ENCODE measurements at places on chromosomes 16 and 17. TPM values are rescaled to one million over a fixed set of nuclear protein-coding genes. Genes with fewer than 3 reads are reported as not detected.

The KIF2B gene
- total RNA-seq, result not detected

DNA sequence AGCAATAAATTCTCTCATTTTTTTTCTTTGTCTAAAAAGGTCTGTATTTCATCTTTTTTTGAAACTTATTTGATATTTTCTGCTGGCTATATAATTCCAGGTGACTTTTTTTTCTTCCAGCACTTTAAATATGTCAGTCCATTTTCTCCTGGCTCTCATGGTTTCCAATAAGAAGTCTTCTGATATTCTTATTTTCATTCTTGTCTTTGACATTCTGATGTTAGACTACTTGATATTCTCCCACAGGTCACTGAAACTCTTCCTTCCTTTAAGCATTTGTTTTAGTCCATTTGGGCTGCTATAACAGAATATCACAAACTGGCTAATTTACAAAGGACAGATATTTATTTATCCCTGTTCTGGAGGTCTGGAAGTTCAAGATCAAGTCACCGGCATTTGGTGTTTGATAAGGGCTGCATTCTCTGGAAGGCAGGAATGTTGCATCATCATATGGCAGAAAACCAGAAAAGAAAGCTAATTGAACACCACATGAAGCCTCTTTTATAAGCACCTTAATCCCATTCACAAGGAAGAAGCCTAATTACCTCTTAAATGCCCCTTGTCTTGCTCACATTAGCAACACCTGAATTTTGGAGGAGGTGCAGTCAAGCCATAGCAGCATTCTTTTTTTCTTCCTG is 242.1 kb upstream of the TNRC6C start:
- no peaks in the 10 kb centered on the region for H3K27me3 ChIP-seq
- H3K36me3 ChIP-seq, result peaks cover 2% of the 10 kb centered on the region
- DNase-seq, result no peak
- no peaks in the 10 kb centered on the region for H3K4me1 ChIP-seq
- no peak overlapping the region for H3K27ac ChIP-seq

DNA sequence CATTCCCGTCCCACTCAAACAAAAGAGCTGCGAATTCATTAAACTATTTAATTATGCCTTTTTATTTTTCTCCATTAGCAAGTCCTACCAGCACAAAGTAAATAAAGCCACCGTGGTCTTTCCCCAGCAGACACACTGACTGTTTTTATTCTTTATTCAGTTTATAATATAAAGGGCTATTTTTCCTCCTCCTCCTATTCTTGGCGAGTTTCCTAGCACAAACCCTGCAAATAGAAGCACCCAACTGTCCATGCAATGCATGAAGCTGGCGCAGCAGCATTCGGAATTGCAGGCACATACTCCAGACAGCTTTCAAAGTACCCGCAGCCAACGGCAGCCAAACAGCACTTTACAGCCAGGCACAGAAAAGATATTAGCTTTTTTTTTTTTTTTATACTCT is 583.4 kb upstream of the PSMD7 start:
- no peak for DNase-seq
- no peaks in the 10 kb centered on the region for H3K4me1 ChIP-seq
- no peaks in the 10 kb centered on the region for H3K36me3 ChIP-seq

DNA sequence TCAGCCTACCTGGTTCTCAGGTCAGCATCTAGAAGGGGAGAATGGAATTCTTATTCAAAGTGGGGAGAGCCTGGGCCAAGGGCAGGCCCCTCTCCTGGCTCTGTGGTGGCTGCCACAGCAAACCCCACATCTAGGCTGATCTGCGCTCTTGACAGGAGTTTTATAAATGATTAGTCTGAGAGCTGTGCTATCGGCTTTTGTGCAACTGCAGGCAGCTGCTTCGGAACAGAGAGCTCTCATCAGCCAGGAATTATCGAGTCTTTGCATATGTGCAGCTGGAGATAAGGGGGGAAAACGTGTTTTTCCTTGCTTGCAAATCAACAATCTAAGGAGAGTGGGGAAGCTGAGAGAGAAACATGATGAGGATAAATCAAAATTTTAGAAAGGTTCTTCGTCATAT is 91.7 kb downstream of the HS3ST3A1 start:
- no peaks in the 10 kb centered on the region for H3K36me3 ChIP-seq
- no peak overlapping the region for H3K27ac ChIP-seq
- no peak overlapping the region for H3K4me3 ChIP-seq
- DNase-seq, result no peak
- peaks cover 4% of the 10 kb centered on the region for H3K4me1 ChIP-seq

The CRISPLD2 gene
- not detected for total RNA-seq

- peaks cover 2% of the 10 kb centered on the region for H3K36me3 ChIP-seq
- no peak overlapping the region for H3K4me3 ChIP-seq
- no peaks in the 10 kb centered on the region for H3K4me1 ChIP-seq
- peaks cover 31% of the 10 kb centered on the region for H3K27me3 ChIP-seq
Measured at GRCh38 chr17:9044772-9045463, 23.6 kb downstream of the NTN1 start.

DNA sequence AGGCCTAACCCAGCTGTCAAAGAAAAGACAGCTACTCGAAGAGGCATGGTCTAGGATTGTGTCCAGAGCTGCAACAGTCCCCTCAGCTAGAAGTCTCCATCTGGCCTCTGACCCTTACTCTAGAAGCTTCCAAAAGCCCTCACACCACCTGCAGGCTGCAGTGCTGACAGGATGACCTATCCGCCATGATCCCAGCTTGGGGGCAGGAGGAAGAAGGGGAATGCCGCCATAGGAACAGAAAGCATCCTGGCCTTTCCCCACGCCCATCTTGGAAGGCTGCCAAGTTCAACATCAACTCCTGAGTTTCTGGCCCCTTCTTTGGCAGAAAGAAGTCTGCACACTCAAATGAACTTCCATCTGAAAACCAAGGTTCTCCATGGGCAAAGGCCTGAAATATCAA is 3.1 kb upstream of the KRT36 start:
- H3K4me1 ChIP-seq, result peaks cover 9% of the 10 kb centered on the region
- H3K27me3 ChIP-seq, result no peaks in the 10 kb centered on the region
- H3K4me3 ChIP-seq, result no peak overlapping the region
- no peak for DNase-seq
- H3K27ac ChIP-seq, result no peak overlapping the region
- no peaks in the 10 kb centered on the region for H3K36me3 ChIP-seq

DNA sequence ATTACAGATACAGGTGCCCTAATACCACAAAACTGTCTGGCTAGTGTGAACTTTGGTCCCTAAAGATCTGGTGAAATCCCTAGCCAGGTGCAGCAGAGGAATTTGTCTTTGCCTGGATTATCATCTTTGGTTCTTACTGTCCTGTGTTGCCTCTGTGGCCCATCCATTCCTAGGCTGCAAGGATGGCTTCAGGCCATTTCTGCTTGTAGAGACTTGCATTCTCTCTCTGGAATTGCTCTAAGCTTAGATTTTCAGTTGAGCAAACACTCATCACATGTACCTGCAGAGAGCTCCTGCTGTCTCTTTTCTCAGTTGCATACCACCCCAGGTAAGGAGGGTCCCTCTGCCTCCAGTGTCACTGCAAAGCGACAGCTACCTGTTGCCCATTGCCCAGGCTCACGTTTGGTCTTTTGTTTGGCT is 114.9 kb downstream of the PRKCA start:
- no peak overlapping the region for H3K4me3 ChIP-seq
- H3K4me1 ChIP-seq, result peaks cover 71% of the 10 kb centered on the region
- H3K27ac ChIP-seq, result no peak overlapping the region
- H3K27me3 ChIP-seq, result no peaks in the 10 kb centered on the region
- peaks cover 28% of the 10 kb centered on the region for H3K36me3 ChIP-seq

GRCh38 chr17:68326681-68327080 is 35.4 kb downstream of the ARSG start:
- peaks cover 7% of the 10 kb centered on the region for H3K36me3 ChIP-seq
- DNase-seq, result no peak
- peak overlapping the region; percentile 69 for H3K27ac ChIP-seq
- peaks cover 12% of the 10 kb centered on the region for H3K4me1 ChIP-seq

GRCh38 chr16:66947302-66948065 is 12.2 kb downstream of the CES2 start:
- peaks cover 40% of the 10 kb centered on the region for H3K27me3 ChIP-seq
- peak; percentile 81 for DNase-seq
- H3K27ac ChIP-seq, result no peak overlapping the region
- H3K4me3 ChIP-seq, result peak overlapping the region; percentile 83

The RMI2 gene
- total RNA-seq, result 50.1 TPM

GRCh38 chr16:11783319-11784037 is 13.6 kb downstream of the ZC3H7A start:
- peaks cover 27% of the 10 kb centered on the region for H3K36me3 ChIP-seq
- H3K27ac ChIP-seq, result peak overlapping the region; percentile 97
- peak; percentile 56 for DNase-seq
- H3K27me3 ChIP-seq, result no peaks in the 10 kb centered on the region

DNA sequence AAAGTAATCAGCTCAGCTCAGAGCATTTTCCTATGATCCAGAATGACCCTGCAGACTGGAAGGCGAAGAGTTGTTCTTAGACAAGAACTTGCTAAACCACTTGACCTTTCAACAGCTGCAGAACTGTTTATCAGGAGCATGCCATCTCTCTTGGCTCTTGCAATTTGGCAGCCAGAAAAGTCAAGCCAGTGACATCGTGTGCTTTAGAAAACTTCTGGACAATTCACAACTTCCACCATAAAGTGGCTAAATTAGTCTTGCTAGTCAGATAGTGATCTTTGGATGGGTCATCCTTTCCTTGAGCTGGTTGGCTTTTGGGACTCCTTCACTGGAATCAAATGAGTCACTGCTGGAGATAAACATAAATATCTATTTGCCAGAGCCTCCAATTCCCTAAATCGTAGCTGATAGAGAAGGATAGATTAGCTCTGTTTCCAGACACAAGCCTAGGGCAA is 146.5 kb downstream of the MAP2K6 start:
- no peaks in the 10 kb centered on the region for H3K4me1 ChIP-seq
- no peaks in the 10 kb centered on the region for H3K27me3 ChIP-seq
- DNase-seq, result no peak
- H3K36me3 ChIP-seq, result no peaks in the 10 kb centered on the region

The RNF135 gene
- 4.9 TPM for total RNA-seq

DNA sequence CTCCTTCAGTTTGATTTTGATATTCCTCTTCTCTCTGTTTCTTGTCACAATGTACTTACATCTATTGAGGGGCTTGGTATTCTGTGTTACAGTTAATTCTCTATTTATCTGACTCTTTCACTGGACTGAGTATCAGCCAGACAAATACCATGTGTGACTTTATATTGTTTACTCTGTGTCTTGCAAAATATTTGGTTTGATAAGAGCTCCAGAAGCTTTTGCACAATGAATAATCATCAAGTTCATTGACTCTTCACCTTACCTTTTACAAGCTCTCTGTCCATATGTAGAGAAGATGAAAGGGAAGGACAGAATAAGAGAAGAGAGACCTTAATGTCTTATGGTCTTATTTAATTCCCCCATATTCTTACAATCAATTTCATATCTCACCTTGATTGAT is 877.7 kb upstream of the CDH8 start:
- no peaks in the 10 kb centered on the region for H3K27me3 ChIP-seq
- H3K4me3 ChIP-seq, result no peak overlapping the region
- H3K4me1 ChIP-seq, result no peaks in the 10 kb centered on the region
- no peak overlapping the region for H3K27ac ChIP-seq

GRCh38 chr16:49737541-49737940 is 118.4 kb downstream of the ZNF423 start:
- H3K27me3 ChIP-seq, result no peaks in the 10 kb centered on the region
- no peak overlapping the region for H3K27ac ChIP-seq
- H3K4me1 ChIP-seq, result no peaks in the 10 kb centered on the region
- no peak for DNase-seq
- no peak overlapping the region for H3K4me3 ChIP-seq
- H3K36me3 ChIP-seq, result no peaks in the 10 kb centered on the region

All from activated naive CD8-positive, alpha-beta T cell treated with anti-CD3 and anti-CD28 coated beads for 36 hours (primary cell).